RWPE1 (cell line): ENCODE measurements at places on chromosomes 4 and X.

- no peak for DNase-seq
Observed at GRCh38 chr4:42278709-42279324, 118.5 kb upstream of the SHISA3 start.

DNA sequence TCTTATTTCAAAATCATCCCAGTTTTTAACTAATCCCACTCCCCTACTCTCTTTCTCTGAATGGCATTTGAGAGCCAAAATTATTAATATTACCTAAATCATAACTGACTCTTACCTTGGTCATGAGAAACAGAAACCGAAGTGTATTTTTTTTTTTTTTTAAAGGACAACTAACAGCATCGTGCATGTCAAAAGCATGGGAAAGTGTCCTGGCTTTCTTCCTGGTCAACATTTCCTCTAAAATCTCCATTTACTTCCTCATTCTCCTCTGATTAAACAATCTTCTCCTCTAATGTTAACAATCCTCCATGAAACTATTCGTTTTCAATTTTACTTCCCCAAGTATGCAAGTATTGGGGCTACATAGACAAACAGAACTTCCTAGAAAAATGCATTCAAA, 2.1 kb upstream of the STS start:
- no peak for DNase-seq

DNA sequence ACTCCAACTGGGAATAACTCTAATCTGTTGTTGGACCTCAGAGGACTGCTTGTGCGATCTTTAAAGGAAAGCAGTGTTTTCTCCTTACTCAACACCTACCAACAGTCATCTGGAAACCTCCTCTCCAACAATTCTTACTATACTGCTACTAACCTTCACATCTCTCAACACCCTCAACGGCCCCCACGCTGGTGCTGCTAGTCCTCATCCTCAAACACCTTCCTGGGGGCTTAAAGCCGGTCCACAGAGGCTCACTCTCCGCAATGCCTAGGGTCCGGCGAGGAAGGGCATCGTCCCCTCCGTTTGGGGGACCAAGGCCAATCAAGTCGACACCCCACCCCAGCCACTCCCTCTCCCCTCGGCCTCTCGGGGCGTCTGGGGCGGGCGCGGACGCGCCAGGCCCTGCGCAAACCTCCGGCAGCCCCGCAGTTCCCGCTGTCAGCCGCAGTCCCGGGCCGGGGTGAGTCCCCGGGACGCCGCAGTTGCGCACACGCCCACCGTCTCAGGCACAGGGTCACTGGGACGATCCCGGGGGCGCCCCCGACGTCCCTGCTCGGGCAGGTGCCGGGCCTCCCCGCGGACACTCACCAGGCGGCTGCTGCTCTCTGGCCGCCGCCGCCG, 418 bp downstream of the TAB3 start:
- no peak for DNase-seq

DNA sequence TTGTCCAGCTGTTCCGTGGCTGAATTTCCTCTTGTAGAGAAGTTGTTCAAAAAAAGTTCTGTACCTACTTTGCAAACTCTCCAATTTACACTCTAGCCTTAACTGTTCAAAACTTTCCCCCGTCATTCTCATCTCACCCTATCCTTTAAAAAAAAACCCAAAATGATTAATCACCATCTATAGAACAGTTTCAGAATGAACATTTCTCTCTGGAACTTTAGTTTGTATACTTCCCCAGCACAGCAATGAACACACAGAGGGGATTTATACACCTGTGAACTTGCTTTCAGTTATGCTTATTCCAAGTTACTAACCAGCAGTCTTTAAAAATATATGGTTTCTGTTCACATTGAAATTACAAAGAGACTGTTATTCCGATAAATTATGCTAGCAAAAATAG, 1.2 kb downstream of the GEMIN8 start:
- DNase-seq, result no peak

- DNase-seq, result no peak
Observed at GRCh38 chr4:55351824-55352223, 5.8 kb downstream of the SRD5A3 start.

DNA sequence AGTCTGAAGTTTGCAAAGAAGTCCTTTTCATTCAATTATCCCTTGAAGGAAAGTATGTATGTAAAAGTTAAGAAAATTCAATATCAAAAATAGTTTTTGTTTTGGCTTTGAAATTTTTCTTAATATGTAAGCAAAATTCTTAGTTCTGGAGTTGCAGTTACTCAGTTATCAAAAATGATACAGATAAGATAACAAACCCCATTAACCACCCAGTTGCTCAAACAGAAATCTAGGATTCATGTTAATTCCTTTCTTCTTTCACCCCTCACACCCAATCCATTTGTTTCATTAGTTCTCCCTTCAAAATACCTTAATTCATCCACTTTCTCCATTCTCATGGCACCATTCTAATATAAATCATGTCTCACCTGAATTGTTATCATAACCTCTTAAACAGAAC, 40.5 kb upstream of the JADE1 start:
- DNase-seq, result no peak

DNA sequence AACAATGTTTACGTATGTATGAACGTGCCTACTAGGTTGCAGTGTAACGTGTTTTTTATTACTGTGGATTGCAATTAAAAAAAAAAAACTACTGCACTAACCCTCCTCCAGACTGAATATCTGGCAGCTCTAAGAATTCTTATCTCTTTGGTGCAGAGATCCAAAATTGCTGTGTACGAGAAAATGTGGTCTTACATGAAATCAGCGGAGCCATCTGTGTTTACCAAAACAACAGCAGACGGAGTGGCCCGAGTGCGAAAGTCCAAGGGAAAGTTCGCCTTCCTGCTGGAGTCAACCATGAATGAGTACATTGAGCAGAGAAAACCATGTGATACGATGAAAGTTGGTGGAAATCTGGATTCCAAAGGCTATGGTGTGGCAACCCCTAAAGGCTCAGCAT, 268.1 kb downstream of the THOC2 start:
- DNase-seq, result no peak

DNA sequence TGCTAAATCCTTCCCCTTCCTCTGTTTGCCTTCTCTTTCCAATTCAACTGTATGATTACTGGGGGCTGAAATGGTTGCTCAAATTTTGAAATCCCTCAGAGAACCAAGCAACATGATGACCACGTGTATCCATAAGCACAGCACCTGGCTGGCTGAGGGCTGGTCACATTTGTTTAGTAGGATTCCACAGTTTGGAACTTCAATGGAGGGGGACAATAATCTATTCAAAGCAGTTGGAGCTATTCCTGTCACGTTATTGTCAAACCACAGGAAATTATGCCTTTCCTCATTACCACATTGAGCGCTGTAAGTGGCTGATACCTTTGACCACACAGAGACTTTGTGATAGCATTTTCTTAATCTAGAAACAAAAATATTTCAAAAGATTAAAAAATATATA, 7.0 kb downstream of the TMSB4X start:
- DNase-seq, result no peak

DNA sequence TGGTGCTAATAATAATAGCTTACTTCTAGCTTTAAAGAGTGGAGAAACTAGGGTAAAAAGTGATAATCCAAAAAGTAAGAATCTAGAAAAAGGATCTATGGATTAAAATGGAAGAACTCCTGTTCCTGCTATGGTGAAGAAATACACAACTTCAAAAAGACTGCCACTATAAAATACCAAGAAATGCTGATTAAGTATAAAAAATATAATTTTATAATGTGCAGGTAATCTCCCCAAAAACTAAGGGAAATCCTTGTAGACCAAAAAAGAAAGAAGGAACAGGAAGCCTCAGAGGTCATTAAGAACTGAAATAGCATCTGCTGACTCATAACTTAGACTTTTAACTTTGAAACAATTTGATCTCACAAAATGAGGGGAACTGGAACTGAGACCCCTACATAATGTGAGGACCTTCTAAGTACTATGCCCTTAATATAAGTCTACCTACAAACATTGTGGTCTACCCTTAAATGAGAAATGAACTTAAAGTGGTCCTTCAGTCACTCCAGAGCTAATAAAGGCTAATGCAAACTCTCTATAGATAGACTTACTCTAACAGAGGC, 50.6 kb upstream of the SRPX start:
- no peak for DNase-seq

- no peak for DNase-seq
Observed at GRCh38 chr4:66252291-66252690, 582.0 kb upstream of the EPHA5 start.

DNA sequence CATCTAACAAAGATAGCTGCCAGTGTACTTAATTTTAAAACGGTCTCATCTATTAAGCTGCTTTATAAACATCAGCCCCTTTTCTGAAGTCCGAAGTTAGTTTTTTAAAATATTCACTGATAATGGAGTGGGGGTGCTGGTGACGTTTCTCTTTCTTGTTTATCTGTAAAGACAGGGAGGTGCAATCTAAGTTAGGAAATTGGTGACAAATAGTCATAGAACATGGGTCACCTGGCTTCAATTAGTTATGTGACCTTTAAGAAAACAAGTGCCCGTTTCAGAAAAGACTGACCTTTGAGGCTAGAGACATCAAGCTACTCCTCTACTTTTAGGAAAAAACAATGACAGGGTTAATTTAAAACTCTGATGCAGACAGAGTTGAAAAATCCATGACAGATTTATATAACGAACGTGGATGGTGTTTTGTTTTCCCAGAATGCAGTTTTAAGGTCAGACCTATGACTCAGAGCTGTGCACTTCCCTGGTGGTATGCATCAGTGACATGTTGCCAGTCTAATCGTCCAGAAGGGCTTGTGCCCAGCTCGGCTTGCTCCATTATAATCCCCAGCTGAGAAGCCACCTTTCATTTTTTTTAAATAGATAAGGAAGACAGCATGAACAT, 38.2 kb downstream of the FHL1 start:
- no peak for DNase-seq
